ENCODE measurements at places on chromosomes 16 and 17.

- DNase-seq, result no peak
Measured at GRCh38 chr17:38898291-38898679, 27.1 kb upstream of the LASP1NB start.

DNA sequence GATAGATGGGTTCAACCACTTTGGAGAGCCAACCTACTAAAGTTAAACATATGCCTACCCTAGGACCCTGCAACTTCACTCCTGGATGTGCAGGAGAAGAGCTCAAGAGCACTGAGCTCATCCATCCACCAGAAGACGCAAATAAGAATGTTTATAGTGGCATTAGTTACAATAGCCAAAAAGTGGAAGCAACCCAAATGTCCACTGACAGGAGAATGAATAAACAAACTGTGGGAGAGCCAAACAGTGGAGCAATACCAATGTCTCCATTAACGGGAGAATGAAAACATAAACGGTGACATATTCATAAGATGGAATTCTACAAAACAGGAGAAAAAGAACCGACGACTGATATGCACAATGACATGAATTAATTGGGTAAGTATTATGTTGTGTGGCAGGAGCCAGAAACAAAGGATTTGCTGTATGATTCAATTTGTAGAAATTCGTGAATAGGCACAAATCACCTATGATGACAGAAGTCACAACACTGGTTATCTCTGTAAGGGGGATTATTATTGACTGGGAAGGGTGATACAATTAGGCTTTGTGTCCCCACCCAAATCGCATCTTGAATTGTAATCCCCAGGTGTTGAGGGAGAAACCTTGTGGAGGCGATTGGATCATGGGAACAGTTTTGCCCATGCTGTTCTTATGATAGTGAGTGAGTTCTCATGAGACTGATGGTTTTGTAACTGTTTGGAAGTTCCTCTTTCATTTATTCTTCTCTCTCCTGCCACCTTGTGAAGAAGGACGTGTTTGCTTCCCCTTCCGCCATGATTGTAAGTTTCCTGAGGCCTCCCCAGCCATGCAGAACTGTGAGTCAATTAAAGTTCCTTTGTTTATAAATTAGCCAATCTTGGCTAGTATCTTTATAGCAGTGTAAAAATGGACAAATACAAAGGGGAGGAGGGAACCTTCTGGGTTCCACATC, 57.9 kb upstream of the PLCG2 start:
- no peak for DNase-seq

- peak; percentile 23 for DNase-seq
Measured at GRCh38 chr17:31550389-31551056, 159.0 kb downstream of the RAB11FIP4 start.

DNA sequence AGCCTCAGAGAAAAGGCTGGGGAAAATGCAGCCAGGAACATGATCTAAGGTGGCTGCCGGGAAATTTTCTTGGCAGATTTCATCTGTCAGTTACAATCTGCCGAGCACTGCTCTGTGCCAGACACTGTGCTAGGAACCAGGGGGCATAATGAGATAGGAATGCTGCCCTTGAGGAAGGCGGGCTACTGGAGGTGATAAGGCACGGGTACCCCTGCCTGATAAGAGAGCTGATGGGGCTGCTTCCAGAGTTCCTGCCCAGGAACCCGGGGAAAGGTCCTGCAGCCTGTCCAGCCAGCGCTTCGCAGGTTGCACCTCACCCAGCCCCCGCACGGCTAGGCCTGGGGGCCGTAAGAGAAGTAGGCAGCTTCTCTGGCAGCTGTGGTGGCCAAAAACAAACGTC, 3.1 kb downstream of the SCNN1G start:
- DNase-seq, result no peak

GRCh38 chr17:43928609-43929008, 13.7 kb downstream of the PPY start:
- no peak for DNase-seq

GRCh38 chr16:10597187-10597601, 16.8 kb upstream of the EMP2 start:
- no peak for DNase-seq

Measured in HuH-7 (cell line).